ENCODE measurements at places on chromosomes 16 and 17. TPM values are rescaled to one million over a fixed set of nuclear protein-coding genes. Genes with fewer than 3 reads are reported as not detected.

DNA sequence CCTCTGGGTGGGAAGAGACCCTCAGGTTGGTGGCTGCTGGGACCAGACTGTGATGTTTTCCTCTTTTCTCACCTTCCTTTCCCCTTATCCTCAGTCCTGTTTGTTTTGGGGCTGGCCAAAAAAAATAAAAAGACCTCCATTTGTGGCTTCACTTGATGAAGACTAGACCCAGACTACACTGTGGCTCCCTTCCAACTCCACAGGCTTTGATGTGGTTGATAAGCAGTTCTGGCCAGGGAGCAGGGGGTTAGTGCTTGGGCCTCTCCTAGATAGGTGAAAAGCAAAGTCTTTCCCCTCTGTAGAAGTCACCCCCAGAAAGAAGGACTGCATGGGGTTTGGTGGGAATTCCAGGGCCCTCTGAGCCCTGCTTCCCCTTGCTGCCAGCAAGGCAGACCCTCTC lies 11.2 kb upstream of the ADAM11 start:
- no peak for DNase-seq

ASGR1 gene
- total RNA-seq: not detected

GRCh38 chr16:76931186-76931585 lies 259.8 kb upstream of the MON1B start:
- no peak for DNase-seq

ASPHD1 gene
- total RNA-seq: not detected

DNA sequence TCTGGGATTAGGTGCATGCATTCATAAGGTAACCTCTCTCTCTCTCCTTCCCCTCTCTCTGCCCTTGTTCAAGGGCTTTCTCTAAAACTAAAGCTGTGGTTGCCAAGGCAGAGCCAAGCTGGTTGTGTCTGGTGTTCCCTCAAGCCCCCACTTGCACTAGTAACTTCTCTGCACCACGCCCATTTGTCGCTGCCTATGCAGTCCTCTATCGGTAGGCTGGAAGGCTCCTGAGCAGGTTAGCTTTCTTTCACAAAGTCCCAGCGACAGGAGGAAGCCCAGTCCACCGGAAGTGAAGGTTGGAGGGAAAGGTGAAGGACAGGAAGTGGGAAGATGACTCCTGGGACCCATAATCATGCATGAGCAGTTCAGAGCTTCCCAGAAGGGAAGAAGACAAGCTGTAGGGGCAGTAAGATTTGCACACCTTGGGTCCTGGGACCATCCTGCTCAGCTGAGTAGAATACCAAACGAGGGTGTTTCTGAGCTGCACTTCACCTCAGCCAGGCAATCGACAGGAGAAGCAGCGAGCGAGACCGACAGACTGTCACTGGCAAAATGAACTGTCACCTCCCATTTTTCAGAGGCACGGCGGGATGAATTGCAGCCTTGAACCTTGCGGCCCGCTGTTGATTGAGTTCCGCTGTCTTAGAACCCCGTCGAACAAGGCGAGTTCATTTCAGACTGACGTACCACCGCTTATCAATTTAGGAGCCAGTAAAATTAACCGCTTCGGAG lies 14.7 kb upstream of the SKAP1 start:
- no peak for DNase-seq

- no peak for DNase-seq
These were observed 20.8 kb downstream of the GINS2 start for GRCh38 chr16:85667841-85668413.
